Dermis microvascular lymphatic vessel endothelial cell (primary cell): ENCODE measurements at places on chromosomes 13 and 19.

DNA sequence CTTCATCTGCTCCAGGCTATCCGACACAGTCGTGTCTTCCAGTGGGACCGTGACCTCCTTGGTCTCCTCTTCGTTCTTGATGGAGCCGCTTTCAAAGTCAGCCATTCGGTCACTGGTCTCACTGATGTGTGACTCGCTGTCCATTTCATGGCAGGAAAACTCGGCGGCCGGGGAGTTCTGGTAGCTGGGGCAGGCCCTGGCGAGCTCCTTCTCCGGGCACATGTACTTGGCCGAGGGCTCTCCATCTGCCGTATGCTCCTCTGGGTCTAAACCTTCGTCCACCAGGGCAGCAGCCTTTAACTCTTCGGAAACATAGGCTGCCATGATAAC, 69.8 kb downstream of the TSHZ3 start:
- no peak for DNase-seq

- no peak for DNase-seq
Measured at GRCh38 chr19:4606921-4607678, 32.2 kb upstream of the TNFAIP8L1 start.

- no peak for DNase-seq
Measured at GRCh38 chr19:35671818-35672217, 5.5 kb downstream of the UPK1A start.

DNA sequence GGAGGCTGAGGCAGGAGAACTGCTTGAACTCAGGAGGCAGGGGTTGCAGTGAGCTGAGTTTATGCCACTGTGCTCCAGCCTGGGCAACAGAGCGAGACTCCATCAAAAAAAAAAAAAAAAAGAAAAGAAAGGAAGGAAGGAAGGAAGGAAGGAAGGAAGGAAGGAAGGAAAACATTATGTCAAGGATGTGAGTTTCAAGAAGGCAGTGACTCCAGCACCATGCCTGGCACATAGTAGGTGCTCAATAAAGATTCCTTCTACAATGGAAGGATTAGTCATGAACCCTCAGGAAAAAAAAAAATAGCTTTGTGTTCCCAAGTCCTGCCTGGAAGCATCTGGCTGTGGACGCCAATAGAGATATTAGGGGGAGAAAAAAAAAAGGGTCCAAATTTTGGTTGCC, 10.1 kb upstream of the ZNRF4 start:
- DNase-seq = no peak

GRCh38 chr13:102395174-102395573, 6.7 kb downstream of the FGF14 start:
- DNase-seq = no peak

DNA sequence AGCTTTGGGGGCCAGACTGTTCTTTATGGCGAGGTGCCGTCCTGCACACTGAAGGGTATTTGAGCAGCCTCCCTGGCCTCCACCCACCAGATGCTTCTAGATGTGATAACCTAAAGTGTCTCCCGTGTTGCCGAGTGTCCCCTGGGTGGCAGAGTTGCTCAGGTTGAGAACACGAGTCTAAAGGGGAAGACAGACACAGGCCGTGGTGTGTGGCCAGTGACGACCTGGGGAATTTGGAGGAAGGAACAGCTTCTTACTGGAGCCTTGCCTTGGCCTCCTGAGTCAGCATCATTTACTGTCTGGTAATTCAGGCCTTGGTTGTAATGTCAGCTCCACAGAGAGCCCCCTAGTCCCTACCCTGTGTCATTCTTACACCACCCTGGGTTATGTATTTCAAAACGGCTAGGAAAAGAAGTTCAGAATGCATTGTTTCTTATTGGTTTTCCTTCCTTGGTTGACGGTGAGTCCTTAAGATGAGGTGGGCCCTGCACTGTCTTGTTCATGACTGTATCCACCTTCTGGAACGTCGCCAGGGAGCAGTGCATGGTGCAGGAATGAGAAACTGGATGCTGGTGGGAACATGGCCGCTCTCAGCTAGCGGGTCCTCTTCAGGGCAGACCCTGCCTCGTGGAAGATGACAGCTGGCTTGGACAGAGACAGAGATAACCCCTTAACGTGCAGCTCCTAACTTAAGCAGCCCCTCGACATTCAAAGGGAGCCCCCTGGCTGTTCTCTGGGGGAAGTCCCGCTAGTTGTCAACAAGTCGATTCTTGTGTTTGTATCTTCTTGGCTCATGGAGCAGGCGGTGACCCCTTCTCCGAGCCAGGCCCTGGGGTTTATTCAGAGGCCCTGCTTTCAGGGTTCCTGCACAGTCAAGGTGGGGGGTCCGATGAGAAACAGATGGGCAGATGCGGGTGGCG, 7.2 kb downstream of the SIN3B start:
- peak; percentile 19 for DNase-seq
